ENCODE measurements at places on chromosomes 3 and 15.

GRCh38 chr15:39054128-39054732 lies 489.6 kb upstream of the RASGRP1 start:
- DNase-seq = no peak

GRCh38 chr15:77634266-77634962 lies 1.7 kb upstream of the LINGO1 start:
- peak; percentile 18 for DNase-seq

DNA sequence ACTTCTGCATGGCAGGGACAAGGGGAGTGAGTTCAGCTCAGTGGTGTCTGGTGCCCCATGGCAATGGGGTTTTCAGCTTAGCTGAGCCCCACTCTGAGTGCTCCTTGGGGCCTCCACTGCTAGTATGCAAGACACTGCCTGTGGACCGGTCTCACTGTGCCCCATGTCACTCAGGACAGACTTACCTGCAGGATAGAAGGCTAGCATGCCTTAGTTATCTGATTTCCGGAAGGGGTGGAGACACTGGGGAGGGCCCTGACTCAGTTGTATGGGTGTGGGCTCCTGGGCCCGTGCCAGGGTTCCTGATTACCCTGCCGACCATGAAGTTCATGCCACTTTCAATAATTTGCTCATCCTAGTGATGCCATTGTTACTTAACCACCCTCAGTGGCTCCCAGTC lies 4.3 kb upstream of the SLC6A20 start:
- no peak for DNase-seq

GRCh38 chr3:158109295-158109803 lies 540 bp upstream of the RSRC1 start:
- DNase-seq = no peak

GRCh38 chr15:51318382-51319150 lies 19.8 kb downstream of the CYP19A1 start:
- no peak for DNase-seq

DNA sequence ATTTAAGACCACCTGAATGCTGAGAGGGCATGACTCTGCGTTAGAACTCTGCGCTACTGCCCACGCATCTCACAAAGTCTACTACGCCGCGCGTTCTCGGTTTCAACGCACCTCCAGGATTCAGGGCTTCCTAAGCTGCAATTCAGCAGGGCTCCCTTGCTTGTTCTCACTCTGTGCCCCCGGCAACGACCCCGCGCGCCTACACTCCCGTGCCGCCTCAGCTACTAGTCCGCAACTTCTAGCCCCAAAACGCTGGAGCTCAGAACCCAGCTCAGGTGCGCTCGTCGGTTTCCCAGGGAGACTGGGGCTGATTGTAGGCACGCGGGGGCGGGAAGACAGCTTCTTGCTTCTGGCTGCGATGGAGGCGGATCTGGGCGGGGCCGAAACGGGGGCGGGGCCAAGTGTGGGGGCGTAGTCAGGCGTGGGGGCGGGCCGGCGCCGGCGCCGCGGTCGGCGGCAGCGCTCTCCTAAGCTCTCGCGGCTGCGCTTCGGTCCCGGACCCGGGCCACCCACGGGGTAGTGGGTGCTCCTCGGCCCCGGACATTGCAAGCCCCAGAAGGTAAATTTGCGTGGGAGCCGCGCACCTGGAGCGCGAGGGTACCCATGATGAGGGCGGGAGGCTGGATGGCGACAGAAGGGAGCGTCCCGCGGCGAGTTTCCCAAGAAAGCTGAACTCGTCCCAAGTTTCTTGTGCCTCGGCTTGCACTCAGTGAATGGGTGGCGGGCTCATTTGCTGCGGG lies at the start of gene ARHGEF26:
TSS of gene ARHGEF26 (plus strand) at position 430 of the 740 bp plus-strand sequence. CDS start 603 bp downstream, outside the sequence.
- peak; percentile 60 for DNase-seq

DNA sequence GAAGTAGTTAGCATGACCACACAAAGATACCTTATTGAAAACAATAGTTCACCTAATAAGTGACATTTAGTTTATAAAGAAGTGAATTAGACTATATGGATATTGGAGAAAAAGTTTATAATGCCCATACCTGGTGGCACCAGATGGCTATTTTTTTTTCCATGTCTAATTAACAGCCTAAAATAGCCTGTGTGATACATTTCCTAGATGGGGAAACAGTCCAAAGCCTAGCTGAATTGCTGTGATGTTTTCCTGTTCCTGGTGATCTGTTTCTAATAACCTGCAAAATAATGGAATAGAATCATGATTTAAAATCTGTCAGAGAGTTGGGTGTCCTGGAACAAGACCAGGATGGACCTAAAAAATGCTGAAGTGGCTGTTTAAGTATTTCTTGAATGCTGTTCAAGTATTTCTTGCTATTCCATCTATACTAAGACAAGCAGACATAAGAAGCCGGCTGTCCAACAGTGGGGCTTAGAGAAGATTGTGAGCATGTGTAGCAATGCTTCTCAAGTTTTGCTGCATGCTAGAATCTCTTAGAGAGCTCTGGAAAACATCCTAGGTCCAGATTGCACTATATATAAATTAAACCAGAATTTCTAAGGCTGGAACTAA lies 31.3 kb downstream of the LRRC3B start:
- DNase-seq = no peak

GRCh38 chr15:56792211-56792610 lies 58.9 kb upstream of the ZNF280D start:
- no peak for DNase-seq

GRCh38 chr3:14371573-14372474 lies 30.6 kb upstream of the SLC6A6 start:
- no peak for DNase-seq

GRCh38 chr15:59596640-59597039 lies 14.9 kb upstream of the GCNT3 start:
- no peak for DNase-seq

DNA sequence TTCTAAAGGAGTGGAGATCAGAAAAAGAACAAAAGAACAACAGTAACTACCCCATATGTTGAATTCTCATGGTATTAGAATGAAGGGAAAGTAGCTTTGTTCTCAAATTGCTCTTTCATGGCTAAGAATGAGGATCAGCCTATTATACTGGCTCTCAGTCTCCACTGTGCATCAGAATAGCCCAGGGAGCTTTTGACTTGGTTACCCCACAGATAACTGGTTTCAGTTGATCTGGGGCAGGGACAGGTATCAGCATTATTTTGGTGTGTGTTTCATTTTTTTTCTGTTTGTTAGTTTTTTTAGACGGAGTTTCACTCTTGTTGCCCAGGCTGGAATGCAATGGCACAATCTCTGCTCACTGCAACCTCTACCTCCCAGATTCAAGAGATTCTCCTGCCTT lies 311.7 kb upstream of the TLE3 start:
- no peak for DNase-seq

DNA sequence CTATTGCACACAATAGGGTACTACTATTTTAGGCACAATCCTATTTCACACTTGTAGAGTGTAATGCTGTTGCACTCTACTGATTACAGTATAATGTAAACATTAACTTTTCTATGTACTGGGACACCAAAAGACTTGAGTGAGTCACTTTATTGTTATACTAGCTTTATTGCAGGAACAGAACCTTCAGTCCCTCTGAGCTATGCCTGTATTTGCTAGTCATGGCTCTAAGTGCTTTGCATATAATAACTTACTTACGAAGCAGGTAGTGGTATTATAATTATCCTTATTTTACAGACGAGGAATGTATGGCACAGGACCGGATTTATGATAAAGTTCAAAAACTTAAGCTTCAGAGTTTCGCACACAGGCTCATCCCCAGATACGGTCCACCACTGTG lies 106.6 kb upstream of the SLC6A6 start:
- DNase-seq = no peak

GRCh38 chr3:73846951-73847350 lies 222.2 kb upstream of the PDZRN3 start:
- DNase-seq = no peak

- no peak for DNase-seq
These were observed 184.7 kb downstream of the PLCH1 start for GRCh38 chr3:155560135-155560534.

DNA sequence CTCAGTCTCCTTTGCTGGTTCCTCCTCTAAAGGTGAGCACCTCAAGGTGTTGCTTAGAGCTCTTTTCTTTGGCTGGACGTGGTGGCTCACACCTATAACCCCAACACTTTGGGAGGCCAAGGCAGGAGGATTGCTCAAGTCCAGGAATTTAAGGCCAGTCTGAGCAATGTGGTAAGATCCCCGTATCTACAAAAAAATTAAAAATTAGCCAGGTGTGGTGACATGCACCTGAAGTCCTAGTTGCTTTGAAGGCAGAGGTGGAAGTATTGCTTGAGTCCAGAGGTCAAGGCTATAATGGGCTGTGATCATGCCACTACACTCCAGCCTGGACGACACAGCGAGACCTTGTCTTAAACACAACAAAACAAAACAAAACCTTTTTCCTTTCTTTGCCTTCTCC lies 28.3 kb downstream of the TOPBP1 start:
- no peak for DNase-seq

DNA sequence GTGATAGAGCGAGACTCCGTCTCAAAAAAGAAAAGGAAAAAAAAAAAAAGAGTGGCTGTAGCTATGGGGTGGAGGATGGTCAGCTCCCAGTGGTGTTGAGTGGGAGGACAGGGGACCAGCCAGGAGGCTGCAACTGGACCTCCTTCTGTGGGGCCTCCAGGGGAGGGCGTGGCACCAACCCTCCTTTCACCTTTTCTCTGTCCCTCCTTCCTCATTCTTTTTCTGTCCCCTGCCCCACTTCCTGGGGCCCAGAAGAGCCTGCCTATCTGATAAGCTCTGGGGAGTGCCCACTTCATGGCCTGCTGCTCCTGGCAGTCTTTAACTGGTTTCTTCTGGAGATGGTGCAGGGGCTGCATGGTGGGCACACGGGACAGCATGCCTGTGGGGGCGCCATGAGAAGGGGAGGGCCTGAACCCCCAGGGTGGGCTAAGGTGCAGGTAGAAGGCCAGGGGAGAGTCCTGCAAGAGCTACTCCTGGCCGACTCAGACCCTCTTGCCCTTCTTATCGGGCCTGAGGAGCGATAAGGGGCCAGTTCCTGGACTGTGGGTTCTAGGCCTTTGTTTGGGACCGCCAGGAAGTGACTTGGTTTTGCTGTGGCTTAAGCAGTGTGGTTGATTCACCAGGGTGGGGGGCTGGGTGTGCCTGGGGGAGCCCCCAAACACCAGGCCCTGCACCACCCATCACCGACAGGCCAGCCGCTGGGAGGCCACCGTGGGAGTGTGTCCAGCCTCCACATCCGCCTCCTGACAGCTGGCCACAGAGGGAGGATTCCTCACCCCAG lies 49.4 kb upstream of the FLNB start:
- DNase-seq = no peak

DNA sequence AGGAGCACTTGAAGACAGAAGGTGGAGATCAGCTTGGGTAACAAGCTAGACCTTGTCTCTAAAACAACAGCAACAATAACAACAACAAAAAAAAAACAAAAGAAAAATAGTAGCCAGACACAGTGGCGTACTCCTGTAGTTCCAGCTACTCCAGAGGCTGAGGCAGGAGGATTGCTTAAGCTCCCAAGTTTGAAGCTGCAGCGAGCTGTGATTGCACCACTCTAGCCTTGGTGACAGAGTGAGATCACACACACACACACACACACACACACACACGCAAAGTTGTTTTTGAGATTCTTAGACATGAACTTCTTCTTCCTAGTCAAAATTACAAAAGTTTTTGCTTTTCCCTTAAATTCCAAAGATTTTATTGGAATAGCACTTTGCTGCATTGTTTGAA lies 93.0 kb upstream of the IGSF10 start:
- DNase-seq = no peak

DNA sequence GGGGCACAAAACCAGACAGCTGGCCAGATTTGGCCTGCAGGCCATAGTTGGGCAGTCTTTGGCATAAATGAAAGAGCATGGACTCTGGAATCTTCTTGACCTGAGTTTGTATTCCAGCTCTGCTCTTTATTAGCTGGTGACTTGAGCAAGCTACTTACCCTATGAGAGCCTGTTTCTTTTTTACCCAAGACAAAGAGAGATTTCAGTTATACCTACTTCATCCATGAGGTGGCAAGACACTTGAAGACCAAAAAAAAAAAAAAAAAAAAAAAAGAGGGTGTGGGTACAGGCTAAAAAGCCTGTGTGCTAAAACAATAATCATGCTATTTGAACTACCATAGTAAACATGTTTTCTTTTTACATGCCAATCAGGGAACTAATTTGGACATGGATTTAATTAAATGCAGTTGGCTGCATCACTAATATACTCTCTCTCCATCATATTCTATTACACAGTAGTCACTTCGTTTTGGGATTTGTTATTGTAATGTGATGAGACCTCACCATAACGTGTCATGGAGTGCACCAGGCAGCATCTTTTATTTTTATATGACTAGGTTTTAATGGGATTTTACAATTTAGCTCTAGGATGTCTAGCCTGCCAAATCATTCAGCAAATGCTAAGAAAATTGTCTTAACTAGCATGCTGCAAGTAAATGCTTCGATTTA lies 109.2 kb upstream of the FHIT start:
- DNase-seq = no peak

- no peak for DNase-seq
These were observed 152.9 kb downstream of the IGF1R start for GRCh38 chr15:98801234-98801561.

- DNase-seq = no peak
These were observed 13.7 kb downstream of the CCR8 start for GRCh38 chr3:39343076-39343717.

DNA sequence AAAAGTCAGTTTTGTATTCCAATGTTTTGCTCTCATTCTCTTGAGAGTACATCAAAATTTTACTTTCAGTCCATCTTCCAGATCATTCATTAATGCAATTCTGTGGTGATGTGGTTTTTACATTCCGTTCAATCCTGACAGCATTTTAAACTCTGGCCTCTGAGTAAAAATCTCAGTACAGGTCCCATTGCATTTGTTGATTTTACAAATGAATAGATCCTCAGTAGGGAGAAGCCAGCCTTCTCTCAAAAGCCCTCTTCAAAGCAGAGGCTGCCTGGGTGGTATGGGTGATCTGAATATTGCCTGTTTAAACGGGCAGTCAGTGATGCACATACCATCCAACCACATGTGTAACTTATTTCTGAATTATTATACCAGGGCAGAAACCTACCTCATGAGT lies 72.5 kb upstream of the TSC22D2 start:
- DNase-seq = no peak

- DNase-seq = no peak
These were observed 103.3 kb upstream of the CMC1 start for GRCh38 chr3:28138043-28138610.

GRCh38 chr3:146300768-146301167 lies 49.9 kb upstream of the PLSCR4 start:
- DNase-seq = no peak

Data from CD4-positive, alpha-beta T cell treated with Interleukin-15 for 4 hours (primary cell).